ENCODE measurements at places on chromosomes 7 and 10.

GRCh38 chr10:127146661-127147060 is 49.7 kb downstream of the INSYN2A start:
- no peak for DNase-seq

DNA sequence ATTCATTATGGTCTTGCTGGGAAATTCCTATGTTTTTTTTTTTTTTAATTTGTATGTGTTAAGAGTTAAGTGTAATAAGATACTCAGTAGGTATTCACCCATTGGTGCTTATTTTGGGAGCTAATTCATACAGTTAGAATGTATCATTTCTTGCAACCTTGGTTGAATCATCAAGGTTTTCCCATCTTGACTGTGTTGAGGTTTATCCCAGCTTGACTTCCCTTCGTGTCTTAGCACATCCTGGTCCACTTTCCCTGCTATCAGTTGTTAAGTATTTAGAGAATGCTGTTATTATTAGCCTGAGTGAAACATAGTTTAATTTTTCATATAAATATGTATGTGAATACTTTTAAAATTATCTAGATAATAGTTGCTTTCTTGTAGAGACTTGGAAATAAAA is 20.8 kb downstream of the RALA start:
- DNase-seq, result no peak

DNA sequence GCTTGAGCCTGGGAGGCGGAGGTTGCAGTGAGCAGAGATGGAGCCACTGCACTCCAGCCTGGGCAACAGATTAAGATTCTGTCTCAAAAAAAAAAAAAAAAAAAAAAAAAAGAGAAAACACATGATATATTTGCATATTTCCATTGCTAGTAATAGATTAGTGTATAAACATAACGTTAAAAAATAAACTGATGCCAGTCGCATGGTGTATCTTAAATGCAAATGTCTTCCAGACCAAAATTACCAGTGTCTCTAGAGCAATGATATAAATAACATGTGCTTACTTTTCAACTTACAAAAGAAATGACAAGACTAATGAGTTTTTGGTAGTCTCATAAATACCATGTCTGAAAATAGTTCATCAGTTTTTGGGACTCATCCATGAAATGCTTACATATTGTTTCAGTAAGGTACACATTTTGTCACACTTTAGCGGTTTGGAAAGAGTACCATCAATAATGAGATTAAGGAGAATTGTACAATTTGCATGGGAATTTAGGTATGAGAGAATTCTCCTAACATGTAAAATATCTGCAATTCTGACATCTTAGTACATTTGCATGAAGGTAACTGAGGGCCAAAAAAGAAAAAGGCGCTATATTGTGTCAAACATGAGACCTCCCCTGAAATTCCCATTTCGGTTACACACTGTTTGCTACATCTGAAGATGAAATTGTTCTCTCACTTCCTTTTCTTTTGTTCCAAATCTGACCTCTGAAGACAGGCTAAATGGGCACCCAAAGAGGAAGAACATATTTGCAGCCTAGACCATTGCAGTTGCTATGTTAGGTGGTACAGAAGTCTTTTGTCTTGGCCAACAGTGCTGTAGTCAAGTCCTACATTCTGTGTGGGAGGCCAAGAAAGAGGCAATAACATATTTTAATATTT is 51.5 kb upstream of the PIP4K2A start:
- no peak for DNase-seq

- DNase-seq, result no peak
These were observed 114.7 kb upstream of the ANKRD30A start for GRCh38 chr10:37010741-37011140.

GRCh38 chr10:83222832-83223742 is 916.2 kb upstream of the GHITM start:
- DNase-seq, result no peak

DNA sequence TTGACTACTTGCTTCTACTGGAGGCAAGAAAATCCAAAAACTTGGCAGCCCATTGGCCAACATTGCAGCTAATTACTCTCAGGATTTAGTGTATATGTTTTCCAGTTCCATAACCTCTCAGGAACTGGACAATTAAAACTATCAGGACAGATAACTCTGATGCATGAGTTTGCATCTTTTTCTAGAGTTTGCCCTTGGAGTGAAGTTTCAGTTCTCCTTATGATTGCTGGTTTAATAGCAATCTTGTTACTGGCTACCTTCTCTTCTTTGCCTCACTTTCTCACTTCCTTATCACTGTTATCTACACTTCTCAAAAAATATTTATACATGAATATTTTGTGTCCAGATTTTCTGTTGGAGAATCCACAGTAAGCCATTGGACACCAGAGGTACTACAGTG is 735.9 kb downstream of the PCDH15 start:
- DNase-seq, result no peak

GRCh38 chr10:86361156-86362128 is 5.2 kb downstream of the GRID1 start:
- DNase-seq, result no peak

DNA sequence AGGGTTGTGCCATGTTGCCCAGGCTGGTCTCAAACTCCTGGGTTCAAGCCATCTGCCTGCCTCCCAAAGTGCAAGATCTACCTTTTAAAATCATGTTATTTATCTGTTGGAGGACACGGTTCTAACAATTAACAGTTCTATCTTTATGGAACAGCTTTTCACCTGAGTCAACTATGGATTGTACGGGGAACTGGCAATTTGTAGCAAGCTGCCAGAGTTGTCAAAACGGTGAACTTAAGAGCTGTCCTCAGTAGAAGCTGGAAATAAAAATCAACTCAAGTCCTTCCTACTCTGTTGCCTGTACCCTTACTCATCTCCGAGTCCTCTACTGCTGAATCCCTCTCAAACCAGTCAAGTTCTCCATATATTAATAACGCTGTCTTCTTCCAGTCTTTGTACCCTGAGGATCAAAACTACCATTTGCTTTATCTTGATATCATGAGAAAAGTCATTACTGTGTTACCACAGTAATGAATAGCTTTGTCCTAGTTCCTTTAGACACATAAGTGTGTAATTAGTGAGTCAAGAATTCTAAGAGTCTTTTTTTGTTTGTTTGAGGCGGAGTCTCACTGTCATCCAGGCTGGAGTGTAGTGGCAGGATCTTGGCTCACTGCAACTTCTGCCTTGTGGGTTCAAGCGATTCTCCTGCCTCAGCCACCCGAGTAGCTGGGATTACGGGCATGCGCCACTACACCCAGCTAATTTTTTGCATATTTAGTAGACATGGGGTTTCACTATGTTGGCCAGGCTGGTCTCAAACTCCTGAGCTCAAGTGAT is 28.2 kb downstream of the HBP1 start:
- no peak for DNase-seq

GRCh38 chr7:99380032-99380822 is 5.7 kb downstream of the ARPC1B start:
- no peak for DNase-seq

- no peak for DNase-seq
These were observed 68.1 kb downstream of the LYZL1 start for GRCh38 chr10:29356931-29357330.

DNA sequence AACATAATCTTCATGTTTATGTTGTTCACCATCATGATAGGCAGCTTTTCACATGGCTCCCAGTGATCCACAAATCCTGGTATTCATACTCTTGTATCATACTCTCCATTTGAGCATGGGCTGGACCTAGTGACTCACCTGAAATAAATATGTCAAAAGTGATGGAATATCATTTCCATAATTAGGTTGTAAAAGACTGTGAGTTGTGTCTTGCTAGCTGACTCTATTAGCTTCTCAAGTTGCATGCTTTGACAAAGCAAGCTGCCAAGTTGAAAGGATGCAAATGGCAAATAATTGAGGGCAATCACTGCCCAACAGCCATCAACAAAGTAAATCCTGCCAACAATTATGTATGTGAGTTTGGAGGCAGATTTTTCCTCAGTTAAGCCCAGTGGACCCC is 300.4 kb downstream of the AHR start:
- DNase-seq, result no peak

DNA sequence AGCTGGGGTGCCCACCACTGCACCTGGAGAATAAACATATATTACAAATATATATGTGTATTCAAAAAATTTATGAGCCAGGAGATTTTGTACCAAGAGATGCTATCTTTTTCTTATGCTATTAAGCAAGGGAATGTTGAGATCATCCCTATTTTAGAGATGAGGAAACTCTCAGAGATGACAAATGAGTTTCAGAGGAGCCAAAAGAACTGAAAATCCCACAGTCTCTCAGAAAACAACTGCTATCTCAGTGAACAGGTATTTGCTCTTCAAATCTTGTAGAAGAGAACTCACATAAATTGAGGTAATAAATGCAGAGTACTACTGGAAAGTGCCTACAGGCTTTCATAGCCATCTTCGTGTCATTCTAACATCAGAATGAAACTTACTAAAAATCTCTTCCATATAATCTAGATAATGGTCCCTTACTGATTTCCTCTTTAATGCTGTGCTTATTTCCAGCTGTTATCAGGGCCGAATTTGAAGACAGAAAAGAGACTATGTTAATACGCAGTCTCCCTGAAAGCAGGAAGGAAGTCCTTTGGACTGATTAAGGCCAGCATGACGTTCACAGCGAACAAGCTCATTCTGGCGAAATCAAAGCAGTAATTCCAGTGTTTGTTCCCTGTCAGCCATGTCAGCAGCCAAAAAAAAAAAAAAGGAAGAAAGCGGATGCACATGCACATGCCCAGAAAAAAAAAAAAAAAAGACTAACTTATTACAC is 29.4 kb upstream of the ANAPC16 start:
- no peak for DNase-seq

GRCh38 chr10:79488336-79488735 is 24.0 kb upstream of the EIF5AL1 start:
- DNase-seq, result no peak

- DNase-seq, result no peak
These were observed 2.9 kb upstream of the ZMIZ1 start for GRCh38 chr10:79065853-79066252.

GRCh38 chr7:537911-538634 is 18.4 kb upstream of the PDGFA start:
- DNase-seq, result no peak

DNA sequence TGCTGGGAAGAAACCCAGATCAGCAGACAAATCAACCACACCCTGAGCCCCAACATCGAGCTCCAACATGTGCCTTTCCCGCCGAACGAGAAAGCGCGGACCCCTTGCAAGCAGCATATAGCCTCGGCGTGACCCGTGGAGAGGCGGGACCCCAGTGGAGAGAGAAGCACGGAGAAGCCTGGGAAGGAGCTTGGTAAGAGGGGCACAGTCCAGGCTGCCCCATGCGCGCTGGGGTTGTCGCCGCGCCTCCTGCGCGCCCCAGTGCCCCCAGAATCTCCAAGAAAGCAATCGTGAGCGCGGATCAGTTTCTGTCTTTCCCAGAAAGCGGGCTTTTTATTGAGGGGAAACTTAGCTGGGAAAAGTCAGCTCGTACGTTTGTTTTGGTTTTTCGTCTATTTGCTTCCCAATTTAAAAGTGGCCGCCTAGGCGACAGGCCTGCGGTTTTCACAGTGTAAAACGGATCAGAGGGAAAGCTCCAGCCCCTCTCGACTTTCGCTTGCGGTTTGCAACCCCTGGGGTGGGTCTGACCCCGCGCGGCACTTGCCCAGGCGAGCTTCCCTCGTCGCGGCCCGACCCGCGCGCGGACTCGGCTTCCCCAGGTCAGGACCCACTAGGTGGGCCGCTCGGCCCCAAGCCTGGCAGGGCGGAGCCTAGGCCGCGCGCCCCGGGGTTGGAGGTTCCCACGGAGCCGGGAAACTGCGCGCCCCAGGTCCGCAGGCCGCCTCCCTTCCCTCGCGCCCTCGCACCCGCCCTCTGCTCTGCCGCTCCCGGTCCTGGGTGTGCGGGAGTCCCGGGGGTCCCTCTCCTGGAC is 31.1 kb downstream of the SKIDA1 start:
- no peak for DNase-seq

DNA sequence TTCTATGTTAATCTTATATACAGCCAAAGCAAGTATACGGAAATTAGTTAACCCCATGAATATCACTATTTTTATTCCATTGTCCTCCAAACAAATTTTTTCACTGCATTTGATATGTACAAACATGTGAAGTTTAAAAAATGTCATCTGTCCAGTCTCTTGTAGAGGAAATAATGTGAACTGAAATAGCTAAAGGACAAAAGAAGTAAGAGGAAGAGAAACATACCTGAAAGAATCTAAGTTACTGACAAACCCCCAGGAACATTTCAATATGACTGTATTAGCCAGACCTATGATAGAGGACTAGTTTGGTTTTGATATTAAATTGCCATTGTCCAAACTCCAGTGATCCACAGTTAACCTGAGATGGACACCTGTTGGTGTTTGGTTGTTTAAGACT is 80.6 kb downstream of the NRCAM start:
- no peak for DNase-seq

DNA sequence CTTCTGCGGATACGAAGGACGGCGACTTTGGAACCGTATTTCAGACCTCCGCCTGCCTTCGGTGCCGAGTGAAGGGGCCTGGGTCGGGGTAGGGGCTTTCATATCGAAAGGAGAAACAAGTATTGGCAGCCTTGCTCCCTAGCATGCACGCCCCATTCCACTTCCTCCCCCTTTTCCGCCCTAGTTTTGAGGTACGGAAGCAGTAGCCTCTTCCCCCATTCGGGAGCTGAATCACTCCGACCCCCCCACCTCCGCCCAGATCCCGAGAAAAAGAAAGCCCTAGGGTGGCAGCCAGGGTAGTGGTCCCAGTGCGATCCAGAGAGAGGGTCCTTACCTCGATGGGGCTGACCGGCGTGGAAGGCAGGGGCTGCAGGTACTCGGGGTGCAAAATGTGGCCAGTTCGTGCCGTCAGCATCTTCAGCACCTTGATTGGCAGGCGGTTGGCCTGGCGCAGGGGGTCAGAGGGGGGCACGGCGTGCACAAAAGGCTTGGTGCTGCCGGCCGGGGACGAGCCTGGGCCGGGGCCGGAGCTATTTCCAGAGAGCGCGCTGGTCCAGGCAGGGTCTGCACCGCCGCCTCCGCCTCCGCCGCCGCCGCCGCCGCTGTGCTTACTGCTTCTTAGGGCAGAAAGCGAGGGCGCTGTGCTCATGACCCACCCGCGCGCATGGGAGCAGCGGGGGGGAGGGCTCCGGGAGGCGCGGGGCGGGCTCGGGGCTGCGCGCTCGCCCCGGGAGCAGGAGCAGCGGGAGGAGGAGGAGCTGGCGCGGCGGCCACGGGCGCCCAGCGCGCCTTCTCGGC is 594 bp downstream of the ZNF503 start:
- no peak for DNase-seq

DNA sequence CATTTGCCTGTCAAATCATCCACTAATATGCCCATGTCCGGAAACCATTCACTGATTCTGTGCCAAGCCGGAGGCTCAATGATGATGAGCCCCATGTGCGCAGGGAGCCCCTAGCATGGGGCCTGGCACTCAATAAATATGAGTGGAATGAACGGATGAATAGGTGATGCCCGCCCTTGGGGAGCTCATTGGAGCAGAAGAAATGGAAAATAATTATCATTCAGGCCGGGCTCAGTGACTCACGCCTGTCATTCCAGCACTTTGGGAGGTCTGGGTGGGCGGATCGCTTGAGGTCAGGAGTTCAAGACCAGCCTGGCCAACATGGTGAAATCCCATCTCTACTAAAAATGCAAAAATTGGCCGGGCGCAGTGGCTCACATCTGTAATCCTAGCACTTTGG is 11.0 kb downstream of the RHBDD2 start:
- DNase-seq, result no peak

- no peak for DNase-seq
These were observed 108.9 kb upstream of the FAM3C start for GRCh38 chr7:121505021-121505420.

GRCh38 chr10:71203716-71204115 is 8.7 kb upstream of the UNC5B start:
- DNase-seq, result no peak

Data from stimulated activated CD4-positive, alpha-beta T cell treated with anti-CD3 and anti-CD28 coated beads, TNF-alpha, amount 100 ng/mL, for 1 hour (primary cell).